ENCODE measurements at places on chromosomes 2 and 18. TPM values are rescaled to one million over a fixed set of nuclear protein-coding genes. Genes with fewer than 3 reads are reported as not detected.

ARPC2 gene
- polyA plus RNA-seq = 1,042 TPM

FTCDNL1 gene
- polyA plus RNA-seq = 1.6 TPM

TWIST2 gene
- not detected for polyA plus RNA-seq

ANKRD30BL gene
- polyA plus RNA-seq = not detected

ERCC3 gene
- 22.3 TPM for polyA plus RNA-seq

COL5A2 gene
- not detected for polyA plus RNA-seq

EVA1A gene
- not detected for polyA plus RNA-seq

PSMA8 gene
- 1.7 TPM for polyA plus RNA-seq

CAPN14 gene
- polyA plus RNA-seq = 0.16 TPM

CPLX4 gene
- polyA plus RNA-seq = not detected

IL36RN gene
- not detected for polyA plus RNA-seq

CBLN2 gene
- not detected for polyA plus RNA-seq

OSBPL6 gene
- 0.49 TPM for polyA plus RNA-seq

AOX1 gene
- polyA plus RNA-seq = not detected

HOXD12 gene
- not detected for polyA plus RNA-seq

CTNNA2 gene
- polyA plus RNA-seq = not detected

C2orf72 gene
- not detected for polyA plus RNA-seq

RNU2-63P gene
- 7.0 TPM for polyA plus RNA-seq

ADGRF3 gene
- 0.14 TPM for polyA plus RNA-seq

SCN3A gene
- polyA plus RNA-seq = not detected

DTNA gene
- not detected for polyA plus RNA-seq

MYCN gene
- polyA plus RNA-seq = not detected

FER1L5 gene
- polyA plus RNA-seq = not detected

STPG4 gene
- not detected for polyA plus RNA-seq

ARHGAP15 gene
- 506 TPM for polyA plus RNA-seq

CPO gene
- not detected for polyA plus RNA-seq

POTEJ gene
- not detected for polyA plus RNA-seq

NEU2 gene
- polyA plus RNA-seq = not detected

SKOR2 gene
- not detected for polyA plus RNA-seq

LDLRAD4 gene
- 21.2 TPM for polyA plus RNA-seq

FN1 gene
- polyA plus RNA-seq = 1.2 TPM

Data from CD4-positive, alpha-beta memory T cell (primary cell).